ENCODE measurements at places on chromosomes 12 and 14.

DNA sequence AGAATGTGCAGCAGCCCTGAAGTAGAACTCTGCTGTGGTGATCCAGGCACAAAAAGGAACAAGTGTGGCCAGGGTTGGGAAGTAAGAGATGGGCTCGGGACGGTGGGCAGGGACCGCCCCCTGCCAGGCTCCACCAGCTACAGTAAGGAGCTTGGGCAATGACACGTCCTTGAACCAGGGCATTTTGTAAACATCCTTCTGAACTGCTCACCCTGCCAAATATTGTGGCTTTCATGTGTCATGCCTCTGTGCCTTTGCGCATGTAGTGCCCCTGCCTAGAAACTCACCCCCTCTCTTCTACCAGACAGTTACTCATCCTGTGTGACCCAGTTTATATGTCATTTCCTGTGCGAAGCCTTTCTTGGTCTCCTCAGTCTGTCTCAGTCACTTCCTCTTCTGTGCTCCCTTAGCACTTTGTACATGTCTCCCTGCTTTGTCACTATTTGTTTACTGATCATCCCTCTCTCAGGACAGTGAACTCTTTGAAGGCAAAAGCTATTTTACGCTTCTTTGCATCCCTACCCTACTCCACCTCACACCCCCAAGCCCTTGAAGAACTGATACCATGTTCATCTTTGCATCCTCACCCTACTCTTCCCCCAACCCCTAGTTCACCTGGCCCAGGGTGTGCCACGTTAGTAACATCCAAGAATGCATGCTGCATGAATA lies 108.9 kb upstream of the PLEKHG7 start:
- peak; percentile 72 for DNase-seq

GRCh38 chr12:78062786-78063185 lies 232.1 kb downstream of the NAV3 start:
- DNase-seq: no peak

DNA sequence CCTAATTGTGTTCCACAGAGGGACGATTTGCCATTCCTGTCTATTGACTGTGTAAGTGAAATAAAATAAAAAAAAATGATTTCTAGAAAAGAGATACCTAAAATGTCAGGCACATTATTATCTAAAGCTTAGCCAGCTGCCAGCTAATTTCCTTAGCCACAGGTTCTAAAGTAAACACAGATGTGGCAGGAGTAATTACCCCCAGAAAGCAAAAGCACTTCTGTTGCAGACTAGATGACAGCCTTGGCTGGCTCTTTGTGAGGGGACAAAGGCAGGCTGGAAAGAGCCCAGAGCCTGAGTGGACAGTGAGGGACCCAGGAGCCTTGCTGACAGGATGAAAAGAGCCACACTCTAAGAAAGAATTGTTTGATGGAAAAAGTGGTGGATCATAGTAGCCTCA lies 418.1 kb downstream of the LRIG3 start:
- no peak for DNase-seq

DNA sequence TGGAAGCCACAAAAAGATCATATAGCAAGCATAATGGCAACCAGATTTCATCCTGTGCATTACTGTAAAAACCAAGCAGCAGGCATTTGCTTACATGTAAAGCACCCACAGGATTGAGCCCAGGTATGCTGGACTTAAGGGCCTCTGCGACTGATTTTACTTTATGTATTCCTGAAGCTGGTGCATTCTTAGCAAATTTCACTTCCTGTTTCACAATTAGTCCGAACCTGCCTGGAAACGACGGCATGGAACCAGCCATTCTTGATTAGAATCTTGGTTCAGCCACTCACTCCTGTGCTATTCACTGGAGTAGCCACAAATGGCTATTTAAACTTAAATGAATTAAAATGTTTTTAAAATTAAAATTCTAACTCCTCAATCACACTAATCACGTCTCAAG lies 239.2 kb downstream of the NUAK1 start:
- DNase-seq: no peak

- DNase-seq: no peak
These were observed 41.2 kb downstream of the VEZT start for GRCh38 chr12:95258803-95259202.

DNA sequence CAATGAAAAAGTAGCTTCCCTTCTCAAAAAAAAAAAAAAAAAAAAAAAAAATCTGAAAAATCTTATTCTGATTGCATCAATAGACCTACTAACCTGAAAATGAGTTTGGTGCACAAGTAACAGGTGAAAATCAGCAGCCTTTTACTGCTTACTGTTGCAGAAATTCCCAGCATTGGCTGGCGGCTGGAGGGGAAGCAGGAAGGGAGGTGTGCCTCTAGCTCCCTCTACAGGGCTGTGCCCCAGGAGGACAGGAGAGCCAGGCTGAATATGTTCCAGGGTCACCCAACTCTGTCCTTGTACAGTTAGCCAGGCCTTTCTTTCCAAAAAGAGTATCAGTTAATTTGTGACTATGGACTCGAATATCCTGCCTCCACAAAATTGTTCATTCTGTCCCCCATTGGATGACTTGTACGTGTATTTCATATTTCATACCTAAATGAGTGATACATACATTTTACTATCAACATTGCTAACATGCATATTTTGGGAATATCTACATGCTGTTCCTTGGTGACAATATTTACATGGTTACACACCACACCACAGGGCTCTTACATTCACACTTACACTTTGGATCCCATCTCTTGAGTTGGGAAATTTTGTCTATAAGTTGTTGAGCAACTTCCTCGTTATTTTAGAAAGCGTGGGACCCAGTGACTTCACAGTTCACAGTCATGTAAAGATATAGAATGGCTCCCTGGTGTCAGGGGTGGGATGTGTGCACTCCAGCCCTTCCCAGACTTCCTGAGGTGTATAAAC lies 124.8 kb downstream of the SAMD4A start:
- peak; percentile 23 for DNase-seq

- DNase-seq: no peak
These were observed 138.1 kb upstream of the LMNTD1 start for GRCh38 chr12:25690996-25691864.

- peak; percentile 28 for DNase-seq
These were observed 17.4 kb upstream of the LYZ start for GRCh38 chr12:69330475-69331473.

DNA sequence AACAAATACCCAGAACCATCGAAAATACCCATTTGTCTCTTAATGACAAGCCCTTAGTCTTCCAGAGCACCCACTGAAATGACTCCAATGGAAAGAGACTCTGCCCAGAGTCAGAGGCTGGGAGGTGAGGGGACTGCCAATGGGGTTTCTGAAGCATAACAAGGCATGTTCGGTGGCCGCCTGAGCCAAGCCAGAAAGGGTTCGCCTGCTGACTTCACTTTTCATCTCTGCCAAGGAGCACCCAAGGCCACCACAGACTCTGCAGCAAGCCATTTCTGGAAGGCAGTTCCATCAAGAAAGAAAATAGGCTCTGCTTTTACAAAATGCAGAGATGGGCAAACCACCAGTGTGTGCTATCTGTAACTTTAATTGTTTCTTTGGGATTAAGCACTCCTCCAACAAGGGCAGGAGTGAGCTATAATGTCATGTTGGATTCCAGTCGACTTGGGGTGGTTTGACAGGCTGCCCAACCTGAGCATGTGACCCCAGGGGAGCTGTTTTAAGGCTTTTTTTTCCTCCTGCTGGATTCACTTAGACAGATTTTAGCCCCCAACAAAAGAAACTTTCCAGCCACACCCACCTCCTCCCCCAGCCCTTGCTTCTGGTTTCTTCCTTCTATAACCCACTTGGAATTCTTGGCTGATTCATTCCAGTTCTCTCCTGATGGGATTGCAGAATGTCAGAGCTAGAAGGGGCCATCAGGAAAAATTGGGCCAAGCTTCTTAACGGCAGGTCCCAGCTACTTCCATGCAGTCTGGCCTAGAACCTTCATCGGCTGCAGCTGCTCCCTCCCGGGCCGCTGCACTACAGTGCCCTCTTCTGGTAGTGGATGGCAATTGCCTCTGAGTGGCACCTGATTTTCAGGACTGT lies 24.1 kb downstream of the CKAP4 start:
- no peak for DNase-seq

GRCh38 chr14:24381363-24382063 lies 13.5 kb downstream of the NFATC4 start:
- DNase-seq: no peak

DNA sequence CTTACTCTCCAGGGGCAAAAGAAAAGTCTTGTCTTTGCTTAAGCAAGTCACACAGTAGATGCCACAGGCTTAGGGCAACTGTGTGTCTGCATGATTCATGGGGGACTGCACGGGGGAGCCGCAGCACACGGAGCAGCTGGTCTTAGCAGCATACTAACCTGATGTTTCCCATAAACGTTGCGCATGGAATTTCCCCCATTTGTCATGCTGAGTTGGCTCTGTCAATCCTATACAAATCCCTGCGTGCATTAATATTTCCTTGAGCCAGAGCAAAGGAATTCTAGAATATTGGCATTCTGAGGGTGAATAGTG lies 71.2 kb downstream of the SAMD4A start:
- no peak for DNase-seq

All from stimulated activated CD8-positive, alpha-beta memory T cell treated with anti-CD3 and anti-CD28 coated beads, Interleukin-7, amount 100 ng/mL, for 48 hours (primary cell).